ENCODE measurements at places on chromosomes 7 and 10.

DNA sequence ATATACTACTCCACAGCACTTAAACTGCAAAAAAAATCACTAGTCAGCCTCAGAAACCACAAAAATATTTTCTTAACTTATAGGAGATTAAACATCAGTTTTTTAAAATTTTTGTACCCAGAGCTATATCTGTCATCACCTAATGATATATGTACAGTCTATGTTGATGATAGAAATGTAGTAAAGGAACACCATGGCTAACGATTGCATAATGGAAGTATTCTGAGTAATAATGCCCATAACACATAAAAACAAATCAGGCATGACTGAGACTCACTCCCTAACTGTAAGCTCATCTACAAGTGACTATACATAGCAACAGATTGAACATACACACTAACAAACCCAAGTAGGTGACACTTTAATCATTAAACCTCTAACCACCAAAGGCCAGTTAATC lies 51.3 kb downstream of the TSPAN12 start:
- DNase-seq = no peak

DNA sequence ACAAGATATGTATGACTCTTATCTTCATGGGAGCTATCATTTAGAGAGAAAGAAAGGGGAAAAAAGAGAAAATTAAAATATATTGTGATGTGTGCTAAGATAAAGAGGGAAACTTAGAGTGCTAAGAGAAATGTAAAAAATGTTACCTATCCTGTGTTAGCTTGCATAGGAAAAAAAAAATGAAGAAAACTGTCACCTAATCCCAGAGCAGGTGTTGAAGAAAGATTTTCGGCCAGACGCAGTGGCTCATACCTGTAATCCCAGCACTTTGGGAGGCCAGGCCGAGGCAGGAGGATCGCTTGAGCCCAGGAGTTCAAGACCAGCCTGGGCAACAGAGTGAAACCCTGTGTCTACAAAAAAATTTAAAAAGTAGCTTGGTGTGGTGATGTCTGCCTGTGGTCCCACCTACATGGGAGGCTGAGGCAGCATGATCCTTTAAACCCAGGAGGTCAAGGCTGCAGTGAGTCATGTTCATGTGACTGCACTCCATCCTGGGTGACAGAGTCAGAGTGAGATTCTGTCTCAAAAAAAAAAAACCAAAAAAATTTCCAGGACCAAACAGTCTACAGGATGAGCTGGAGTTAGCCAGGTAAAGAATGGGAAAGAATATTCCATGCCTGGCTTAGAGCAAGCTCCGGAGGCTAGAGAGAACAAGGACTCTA lies 2.4 kb upstream of the MKLN1 start:
- peak; percentile 29 for DNase-seq

- DNase-seq = no peak
Observed at GRCh38 chr7:16688249-16688648, 42.3 kb downstream of the BZW2 start.

- DNase-seq = peak; percentile 82
Observed at GRCh38 chr7:113159746-113160339, 41.5 kb upstream of the SMIM30 start.

- DNase-seq = no peak
Observed at GRCh38 chr10:97858001-97858439, 8.4 kb downstream of the GOLGA7B start.

DNA sequence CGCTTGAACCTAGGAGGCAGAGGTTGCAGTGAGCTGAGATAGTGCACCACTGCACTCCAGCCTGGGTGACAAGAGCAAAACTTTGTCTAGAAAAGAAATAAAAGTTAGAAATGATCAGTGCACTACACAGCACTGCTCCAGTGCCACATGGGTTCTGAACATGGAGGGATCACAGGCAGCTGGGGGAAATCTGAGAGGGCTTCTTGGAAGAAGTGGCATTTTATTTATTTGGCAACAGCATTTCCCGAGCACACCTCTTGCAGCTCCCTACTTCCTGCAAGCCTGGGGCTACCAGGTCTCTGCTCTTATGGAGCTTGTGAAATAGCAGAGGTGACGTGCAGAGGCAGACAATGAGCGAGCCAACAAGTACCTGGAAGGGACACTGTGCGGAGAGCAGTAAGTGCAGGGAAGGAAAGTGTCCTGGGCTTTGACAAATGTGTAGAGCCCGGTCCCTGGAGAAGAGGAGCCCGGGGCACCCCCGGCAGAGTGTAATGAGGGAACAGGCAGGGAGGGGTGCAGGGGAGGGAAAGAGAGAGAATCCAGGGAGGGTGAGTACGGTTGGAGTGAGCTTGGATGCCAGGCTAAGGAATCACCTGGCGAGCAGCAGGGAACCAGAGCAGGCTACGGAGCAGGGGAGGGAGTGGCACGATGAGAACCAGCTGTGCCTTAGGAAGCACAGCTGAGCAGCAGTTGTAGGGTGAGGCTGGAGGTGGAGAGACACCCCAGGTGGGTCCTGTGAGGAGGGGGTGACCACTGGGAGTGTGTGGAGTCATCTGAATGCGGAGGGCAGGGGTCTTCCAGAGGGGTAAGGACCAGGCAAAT lies 104.6 kb upstream of the CTBP2 start:
- peak; percentile 0 for DNase-seq

- no peak for DNase-seq
Observed at GRCh38 chr7:22189230-22189629, 167.7 kb downstream of the RAPGEF5 start.

GRCh38 chr7:44148166-44148565 lies 7.0 kb upstream of the MYL7 start:
- DNase-seq = no peak

DNA sequence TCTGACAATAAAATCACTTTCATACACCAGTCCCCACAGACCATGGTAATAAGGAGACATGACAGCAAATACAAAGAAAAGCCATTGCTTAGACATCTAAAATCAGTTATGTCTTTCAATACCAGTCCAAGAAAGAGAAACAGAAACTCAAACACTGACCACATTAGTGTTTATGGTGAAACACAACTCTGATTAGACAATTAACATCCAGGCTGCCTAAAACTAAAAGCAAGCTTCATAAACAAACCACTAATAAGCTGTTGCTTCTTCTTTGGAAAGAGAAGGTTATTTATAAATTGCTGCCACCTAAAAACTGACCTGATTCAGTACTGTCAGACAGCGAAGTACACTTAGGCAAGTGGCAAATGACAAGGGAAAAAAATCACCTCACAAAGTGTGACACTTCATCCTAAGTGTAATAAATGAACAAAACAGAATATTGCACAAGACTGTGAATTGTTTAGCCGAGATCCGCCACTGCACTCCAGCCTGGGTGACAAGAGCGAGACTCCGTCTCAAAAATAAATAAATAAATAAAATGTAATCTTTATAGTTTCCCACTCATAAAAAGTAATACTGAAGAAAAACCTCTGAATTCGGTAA lies 277.4 kb downstream of the PARD3 start:
- DNase-seq = no peak

GRCh38 chr10:60413306-60414012 lies 23.8 kb upstream of the ANK3 start:
- no peak for DNase-seq

- no peak for DNase-seq
Observed at GRCh38 chr10:117972168-117972837, 74.4 kb downstream of the RAB11FIP2 start.

DNA sequence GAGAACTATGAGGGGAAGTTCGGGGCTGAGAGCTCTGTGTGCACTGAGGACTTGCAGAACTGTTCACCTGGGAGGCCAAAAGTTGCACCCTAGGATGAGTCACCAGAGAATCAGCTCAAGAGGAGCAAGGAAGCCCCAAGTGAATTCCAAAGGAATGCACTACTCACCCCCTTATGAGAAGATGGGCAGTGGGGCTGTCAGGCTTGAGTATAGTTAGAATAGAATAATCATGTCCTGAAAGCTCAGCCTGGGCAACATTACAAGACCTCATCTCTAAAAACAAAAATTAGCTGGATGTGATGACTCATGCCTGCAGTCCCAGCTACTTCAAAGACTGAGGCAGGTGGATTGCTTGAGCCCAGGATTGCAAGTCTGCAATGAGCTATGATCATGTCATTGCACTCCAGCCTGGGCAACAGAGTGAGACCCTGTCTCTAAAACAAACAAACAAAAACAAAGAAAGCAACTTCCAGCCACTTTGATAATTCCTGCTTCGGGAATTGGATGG lies 30.0 kb downstream of the MAP3K8 start:
- DNase-seq = no peak

DNA sequence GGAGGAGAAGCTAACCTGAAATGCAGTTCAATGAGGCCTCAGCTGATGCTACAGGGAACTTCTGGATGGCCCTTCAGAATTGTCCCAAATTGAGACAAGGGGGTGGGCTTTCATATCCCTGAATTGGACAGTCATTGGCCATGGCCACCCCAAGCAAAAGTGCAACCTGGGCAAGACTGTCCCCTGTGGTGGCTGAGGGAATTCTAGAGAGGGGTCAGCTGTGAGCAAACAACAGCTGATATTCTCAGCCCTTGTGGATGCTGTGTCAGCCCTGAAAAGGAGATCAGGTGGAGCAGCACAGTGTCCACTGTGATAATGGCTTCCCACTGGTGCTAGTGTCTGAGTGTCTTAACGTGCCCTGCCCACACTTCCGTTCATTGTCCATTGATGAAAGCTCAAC lies 76.6 kb downstream of the SLC16A9 start:
- no peak for DNase-seq

DNA sequence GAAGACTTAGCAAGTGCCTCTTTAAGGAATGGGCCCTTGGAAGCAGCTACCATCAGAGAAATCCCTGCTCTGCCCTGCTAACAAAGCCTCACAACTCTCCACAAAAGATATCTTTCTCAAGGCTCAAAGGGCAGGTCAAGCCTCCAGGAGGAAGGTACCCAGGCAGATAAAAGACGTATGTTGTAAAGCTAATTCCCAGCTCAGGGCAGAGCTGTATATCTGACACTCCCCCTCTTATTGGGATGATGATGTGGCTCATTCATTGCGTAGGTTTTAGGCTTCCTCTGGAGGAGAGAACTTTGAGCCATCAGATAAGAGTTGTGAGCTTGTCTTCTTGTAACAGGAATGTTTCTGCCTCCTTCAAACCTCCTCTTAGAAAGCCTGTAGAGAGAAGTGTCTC lies 145.4 kb downstream of the CALN1 start:
- no peak for DNase-seq

DNA sequence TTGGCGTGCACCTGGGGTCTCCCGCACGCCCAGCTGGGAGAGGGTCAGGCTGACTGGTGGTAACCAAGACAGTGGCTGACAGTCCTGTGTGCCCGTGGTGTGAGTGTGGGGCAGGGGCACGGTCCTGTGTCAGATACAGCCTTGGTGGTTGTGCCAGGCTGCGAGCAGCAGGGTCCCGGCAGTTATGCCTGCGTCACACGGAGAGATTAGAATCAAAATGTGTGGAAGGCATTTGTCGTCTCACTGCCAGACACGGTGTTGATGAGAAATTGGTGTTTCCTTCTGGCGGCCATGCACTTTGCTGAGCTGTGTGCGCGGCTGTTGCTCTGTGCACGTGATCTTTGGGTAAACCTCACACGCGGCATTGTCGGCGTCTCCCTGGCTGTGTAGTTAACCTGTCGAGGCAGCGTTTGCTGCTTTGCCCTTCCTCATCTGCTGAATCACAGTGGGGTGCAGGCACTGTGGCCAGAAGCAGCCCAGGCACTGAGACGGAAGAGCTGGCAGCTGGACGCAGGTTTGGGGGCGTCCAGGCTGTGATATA lies 87.7 kb downstream of the NKX6-2 start:
- no peak for DNase-seq

DNA sequence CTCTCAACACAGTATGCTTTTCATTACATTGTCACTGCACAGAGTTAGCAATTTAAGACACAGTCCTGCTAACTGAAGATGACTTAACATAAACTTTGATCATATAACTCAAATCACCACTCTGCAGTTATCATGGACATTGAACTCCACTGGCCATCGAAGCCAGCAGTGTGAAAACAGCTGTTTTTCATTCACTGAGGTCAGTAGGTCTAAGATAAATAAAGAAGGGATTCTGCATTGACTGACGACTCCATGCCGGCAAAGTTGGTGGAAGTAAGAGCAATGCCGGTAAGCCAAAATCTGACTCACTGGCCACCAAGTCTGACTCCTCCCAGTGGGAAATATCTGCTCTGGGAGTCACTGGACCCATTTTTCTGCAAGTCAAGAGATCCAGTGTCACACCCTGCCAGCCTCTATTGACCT lies 449.9 kb upstream of the ANKRD30A start:
- DNase-seq = no peak

- DNase-seq = no peak
Observed at GRCh38 chr10:115942101-115942500, 330.9 kb downstream of the GFRA1 start.

- DNase-seq = no peak
Observed at GRCh38 chr7:157476201-157476600, 139.4 kb downstream of the DNAJB6 start.

DNA sequence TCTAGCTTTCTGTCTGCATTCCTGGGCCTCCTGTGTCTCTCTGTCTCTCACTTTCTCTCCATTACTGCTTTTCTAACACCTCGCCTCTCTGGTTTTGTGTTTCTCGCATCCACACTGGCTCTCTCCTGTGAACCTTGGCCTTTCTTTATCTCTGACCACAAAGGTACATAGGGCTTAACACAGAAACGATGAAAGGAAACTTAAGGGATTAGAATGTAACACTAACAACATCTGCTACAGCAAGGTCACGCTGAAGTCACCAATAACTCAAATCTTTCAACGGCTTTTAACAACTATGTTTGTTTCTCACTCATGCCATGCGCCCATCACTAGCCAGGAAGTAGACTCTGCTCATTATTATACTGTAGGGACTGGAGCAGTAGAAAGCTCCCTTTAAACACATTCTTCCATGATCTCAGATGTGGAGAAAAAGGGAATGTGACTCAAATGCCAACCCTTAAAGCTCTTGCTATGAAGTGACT lies 9.3 kb upstream of the OR6V1 start:
- no peak for DNase-seq

DNA sequence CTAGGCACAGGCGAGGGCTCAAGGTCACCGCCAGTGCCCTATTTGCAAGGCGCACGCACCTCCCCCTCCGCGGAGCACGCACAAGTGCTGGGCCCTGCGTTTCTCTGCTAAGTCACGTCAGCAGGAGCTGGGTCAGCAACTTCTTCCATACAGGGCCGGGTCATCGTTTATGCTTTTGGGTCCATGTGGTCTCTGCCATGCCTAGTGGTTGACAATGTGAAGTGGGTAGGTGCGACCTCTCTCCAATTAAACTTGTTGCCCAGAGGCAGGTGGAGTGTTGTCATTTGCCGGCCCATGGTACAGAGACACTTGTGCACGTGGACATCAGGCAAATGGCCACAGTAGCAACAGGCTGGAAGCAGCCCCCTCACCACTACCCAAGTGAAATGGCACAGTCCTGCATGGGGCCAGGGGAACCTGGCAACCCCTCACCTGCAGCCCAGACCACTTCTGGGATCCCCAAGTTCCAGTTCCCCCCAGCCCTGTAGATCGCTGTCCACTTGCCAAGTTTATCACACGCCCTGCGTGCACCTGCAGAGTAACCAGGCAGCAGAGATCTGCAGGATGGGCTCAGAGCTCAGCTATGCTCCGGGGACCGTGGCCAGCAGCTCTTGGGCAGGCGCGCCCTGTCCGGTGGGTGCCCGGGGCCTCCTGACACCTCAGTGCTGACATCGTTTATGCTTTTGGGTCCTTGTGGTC lies 86.1 kb upstream of the PPP2R2D start:
- no peak for DNase-seq

GRCh38 chr7:60706-61105 lies 131.7 kb upstream of the FAM20C start:
- DNase-seq = no peak
